Activated CD4-positive, CD25-positive, alpha-beta regulatory T cell treated with anti-CD3 and anti-CD28 coated beads, Interleukin-2, amount 50 U/mL, for 72 hours (primary cell): ENCODE measurements at places on chromosomes 13 and 19.

- no peak for DNase-seq
Measured at GRCh38 chr19:6613711-6614110, 22.8 kb upstream of the CD70 start.

DNA sequence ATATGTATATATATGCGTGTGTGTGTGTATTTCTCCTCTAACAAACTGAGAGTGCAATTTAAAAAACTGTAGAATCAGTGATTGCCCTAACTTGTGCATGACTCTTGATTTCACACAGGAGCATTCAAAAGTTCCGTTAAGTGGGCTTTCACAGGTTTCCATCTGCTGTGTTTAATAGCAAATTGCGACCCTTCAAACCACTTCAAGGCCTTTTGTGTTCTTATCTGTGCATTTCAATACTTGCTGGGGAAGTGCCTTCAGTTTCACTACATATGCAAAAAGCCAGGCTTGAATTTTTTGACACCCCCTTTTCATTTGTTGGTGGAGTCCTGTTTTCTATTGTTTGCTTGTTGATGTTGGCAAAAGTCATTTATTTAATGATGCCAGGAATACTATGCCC is 158.0 kb downstream of the TM9SF2 start:
- no peak for DNase-seq

GRCh38 chr13:87356314-87356713 is 314.9 kb upstream of the SLITRK5 start:
- DNase-seq, result no peak

DNA sequence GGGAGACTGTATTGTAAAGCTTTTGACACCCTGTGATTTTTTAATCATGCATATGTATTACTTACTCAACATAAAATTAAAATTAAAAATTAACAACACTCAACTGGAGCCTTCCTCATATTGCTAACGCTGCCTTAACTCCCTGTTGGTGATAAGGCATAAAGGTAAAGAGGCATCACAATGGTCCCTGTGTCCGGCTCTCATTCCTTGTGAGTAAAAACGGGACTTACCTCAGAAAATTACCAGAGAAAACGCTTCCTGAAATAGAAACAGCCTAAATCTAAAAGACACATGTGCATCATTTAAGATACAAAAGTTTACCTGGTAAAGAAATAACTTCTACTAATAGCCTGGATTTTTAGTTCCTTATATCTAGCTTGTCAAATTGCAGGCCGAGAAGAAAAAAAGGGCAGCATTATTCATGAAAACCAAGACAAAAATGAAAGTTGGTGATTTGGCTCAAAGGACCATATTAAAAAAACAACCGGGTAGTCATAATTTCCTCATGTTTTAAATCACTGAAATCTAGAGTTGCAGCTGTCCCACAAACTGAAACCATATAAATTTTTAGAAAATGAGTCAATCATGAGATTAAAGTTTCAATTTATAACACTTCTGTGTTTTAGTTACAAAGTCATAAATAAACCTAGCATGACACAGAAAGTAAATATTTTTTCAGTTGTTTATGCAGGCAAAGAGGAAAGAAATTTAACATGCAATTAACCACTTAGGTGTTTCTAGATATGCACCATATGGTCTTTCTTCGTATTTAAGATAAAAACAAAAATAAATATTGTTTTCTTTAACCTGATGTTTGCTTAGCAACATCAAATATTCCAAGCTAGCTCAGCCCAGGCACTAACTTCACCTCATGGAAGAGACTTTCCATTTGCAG is 94.7 kb downstream of the MIPEP start:
- no peak for DNase-seq

DNA sequence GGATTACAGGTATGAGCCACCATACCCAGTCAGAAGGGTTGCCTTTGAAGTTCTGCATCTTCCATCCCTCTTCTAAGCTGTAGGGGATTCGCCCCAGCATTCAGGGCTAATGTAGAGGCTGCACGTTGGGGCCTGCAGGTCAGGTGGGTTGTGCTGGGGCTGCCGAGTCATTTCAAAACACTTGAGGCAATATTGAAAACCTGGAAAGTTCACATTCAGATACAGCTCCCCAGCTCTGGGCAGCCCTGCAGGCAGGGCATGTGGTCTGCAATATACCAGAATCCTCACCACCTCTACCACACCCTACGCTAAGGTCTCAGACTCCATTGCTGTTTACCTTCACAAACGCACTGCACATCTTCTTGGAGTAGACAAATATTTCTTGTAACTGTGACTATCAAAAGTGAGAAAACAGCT is 24.6 kb downstream of the CCNE1 start:
- DNase-seq, result no peak

- no peak for DNase-seq
Measured at GRCh38 chr19:55251341-55252081, 7.3 kb downstream of the PPP6R1 start.

GRCh38 chr13:66842766-66843165 is 387.4 kb downstream of the PCDH9 start:
- no peak for DNase-seq

- DNase-seq, result peak; percentile 65
Measured at GRCh38 chr19:17579661-17580244, 24.3 kb downstream of the COLGALT1 start.

GRCh38 chr13:101535192-101535746 is 82.8 kb downstream of the ITGBL1 start:
- no peak for DNase-seq

DNA sequence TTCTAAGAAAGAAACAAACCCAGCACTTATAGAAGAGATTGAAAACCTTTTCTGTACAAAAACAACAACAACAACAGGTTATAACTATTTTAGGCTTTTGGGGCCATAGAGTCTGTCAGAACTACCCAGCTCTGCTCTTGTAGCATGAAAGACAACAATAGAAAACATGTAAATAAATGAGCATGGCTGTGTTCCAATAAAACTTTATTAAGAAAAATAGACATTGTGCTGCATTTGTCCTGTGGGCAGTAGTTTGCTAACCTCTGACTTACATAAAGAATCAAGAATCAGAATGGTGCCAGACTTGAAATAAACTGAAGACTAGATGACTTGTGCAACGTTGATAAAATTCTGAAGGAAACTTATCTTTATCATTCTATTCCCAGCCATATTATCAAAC is 617.5 kb downstream of the DIAPH3 start:
- DNase-seq, result no peak

- DNase-seq, result no peak
Measured at GRCh38 chr13:47945738-47946137, 55.3 kb downstream of the SUCLA2 start.

DNA sequence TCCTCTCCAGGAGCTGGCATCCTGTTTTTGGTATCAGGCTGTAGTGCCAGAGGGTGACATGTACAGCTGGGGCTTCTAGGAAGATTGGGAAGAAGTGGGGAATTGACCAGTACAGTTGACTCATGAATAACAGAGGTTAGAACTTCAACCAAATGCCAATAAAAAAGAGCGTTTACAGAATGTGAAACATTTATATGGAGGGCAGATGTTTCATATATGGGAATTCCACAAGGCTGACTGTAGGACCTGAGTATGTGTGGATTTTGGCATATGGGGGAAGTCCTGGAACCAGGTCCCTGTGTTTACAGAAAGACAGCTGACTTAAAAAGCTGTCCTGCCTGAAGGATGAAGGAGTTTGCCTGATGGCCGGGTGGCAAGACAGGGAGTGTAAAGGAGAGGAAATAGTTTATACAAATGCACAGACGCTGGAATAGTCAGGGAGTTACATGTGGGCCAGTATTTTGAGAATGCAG is 5.2 kb downstream of the CHAMP1 start:
- no peak for DNase-seq
